Fibroblast of the aortic adventitia (primary cell): ENCODE measurements at places on chromosomes 3 and 15. TPM values are rescaled to one million over a fixed set of nuclear protein-coding genes. Genes with fewer than 3 reads are reported as not detected.

CCDC174 gene
- total RNA-seq: 11.5 and 40.5 TPM in 2 replicates

PRTG gene
- total RNA-seq: 0.45 and 2.3 TPM in 2 replicates

IL12A gene
- total RNA-seq: 1.1 and 1.2 TPM in 2 replicates

CLRN1 gene
- total RNA-seq: not detected in 2 replicates

SACM1L gene
- total RNA-seq: 18.5 and 30.7 TPM in 2 replicates

PML gene
- 29.3 and 31.9 TPM in 2 replicates for total RNA-seq

LRRK1 gene
- 18.0 and 26.4 TPM in 2 replicates for total RNA-seq

SERINC4 gene
- 0.18 TPM in 1 of 2 replicates, not detected in the other for total RNA-seq

CCR8 gene
- total RNA-seq: not detected in 2 replicates

ITIH4 gene
- 0.36 TPM in 1 of 2 replicates, not detected in the other for total RNA-seq

DNA sequence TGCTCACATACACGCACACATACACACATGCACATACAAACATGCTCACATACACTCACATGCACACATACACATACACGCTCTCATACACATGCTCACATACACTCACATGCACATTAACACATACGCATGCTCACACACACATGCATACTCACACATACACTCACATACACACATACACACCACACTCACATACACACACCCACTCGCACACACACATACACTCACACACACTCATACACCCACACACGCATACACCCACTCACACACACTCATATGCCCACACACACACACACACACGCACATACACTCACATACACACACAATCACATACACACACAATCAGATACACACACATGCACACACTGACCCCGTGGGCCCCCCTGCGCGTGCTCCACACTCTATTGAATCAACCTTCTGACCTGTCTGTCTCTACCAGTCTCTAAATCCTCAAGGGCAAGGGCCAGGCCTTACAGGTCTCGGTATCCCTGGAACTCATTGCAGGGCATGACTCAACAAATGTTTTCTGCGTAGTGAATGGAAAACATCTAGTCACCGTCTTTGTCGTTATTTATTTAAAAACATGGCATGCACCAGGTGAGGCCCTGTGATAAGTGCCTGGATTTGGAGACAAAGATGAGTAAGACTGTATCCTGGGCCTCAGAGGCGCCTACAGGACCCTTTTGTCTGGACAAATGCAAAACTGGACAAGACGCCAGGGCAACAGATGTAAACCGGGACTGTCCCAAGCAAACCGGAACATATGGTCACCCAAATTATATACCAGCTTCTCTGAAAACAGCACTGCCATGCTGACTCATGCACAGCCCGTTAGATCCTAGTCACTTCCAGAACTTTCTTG is 41.8 kb downstream of the GRK7 start:
- DNase-seq: no peak

- DNase-seq: no peak
These were observed 32.4 kb upstream of the ANPEP start for GRCh38 chr15:89847101-89847500.

GRCh38 chr15:74628949-74629348 is 13.3 kb downstream of the CLK3 start:
- no peak for DNase-seq

GRCh38 chr15:52731732-52732470 is 52.7 kb upstream of the ATOSA start:
- no peak for DNase-seq

GRCh38 chr15:30008156-30008555 is 74.6 kb upstream of the GOLGA8J start:
- no peak for DNase-seq

GRCh38 chr3:139238281-139239030 is 105.4 kb upstream of the MRPS22 start:
- no peak for DNase-seq

- no peak for DNase-seq
These were observed 25.8 kb downstream of the GABRA5 start for GRCh38 chr15:26892678-26893077.

DNA sequence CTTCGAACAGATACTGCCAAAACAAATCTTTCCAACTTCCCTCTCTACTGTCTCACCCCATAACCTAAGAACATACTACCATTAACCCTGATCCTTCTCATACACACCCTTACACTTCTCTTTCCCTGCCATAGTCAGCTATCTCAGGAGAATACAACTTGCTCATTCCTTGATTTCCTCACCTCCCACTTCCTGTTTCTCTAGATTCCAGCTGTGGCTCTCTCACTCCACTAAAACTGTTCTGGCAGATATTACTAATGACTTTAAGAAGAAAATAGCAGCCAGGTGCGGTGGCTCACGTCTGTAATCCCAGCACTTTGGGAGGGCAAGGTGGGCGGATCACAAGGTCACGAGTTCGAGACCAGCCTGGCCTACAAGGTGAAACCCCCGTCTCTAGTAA is 4.6 kb downstream of the LSG1 start:
- DNase-seq: no peak

DNA sequence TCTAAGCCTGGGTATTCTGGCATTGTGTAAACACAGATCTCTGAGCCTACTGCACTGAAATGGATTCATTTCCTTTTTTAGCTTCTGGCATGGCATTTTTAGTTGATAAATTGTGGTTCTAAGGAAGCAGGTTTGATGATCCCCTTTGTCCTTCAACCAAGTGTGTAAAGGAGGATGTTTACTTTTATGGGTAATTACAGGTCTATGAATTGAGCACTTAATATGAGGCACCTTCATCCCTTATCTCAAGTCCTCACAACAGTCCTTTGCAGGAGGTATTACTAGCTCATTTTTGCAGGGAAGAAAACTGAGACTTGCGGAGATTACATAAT is 30.8 kb upstream of the ZBTB38 start:
- DNase-seq: no peak

DNA sequence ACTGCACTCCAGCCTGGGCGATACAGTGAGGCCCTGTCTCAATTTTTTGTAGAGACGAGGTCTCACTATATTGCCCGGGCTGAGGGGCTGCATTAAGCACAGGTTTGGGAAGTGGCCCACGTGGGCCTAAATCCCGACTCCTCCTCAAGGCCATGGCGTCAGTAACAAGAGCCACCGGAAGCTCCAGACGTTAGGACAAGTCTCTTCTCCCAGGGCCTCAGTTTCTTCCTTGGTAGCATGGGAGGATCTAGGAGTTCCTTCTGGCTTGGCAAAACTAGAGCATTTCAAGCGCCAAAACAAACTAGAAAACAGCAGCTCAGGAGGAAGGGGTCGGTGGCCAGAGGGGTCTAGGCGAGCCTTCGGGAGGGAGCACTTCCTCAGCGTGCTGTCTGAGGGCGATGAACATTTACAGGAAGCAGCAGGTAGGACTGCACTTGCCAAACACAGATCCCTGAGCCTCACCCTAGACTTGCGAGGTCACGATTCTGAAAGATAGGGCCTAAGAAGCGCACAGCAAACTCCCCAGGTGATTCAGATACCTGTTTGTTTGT is 536 bp downstream of the SNAPC5 start:
- DNase-seq: no peak

- no peak for DNase-seq
These were observed 6.4 kb downstream of the CFAP20DC start for GRCh38 chr3:59043391-59043790.

DNA sequence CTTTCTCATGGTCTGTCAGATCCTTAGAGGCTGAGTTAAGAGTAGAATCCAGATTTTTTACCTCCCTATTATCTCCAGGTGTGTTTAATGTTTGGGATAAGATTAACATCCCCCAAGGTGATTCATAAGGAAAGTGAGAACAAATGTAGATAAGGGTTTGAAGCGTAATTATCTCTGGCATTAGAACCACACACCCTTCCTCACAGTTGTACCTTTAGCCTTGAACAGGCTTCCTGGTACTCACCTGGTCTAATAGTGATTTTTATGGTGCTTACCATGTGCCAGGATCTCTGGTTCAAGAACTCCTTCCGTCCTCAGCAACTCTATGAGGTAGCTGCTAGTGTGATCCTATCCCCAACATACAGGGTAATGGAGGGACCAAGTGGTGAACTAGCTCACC is 27.7 kb downstream of the SEMA6D start:
- DNase-seq: no peak

GRCh38 chr15:94238539-94239118 is 7.3 kb downstream of the MCTP2 start:
- no peak for DNase-seq

DNA sequence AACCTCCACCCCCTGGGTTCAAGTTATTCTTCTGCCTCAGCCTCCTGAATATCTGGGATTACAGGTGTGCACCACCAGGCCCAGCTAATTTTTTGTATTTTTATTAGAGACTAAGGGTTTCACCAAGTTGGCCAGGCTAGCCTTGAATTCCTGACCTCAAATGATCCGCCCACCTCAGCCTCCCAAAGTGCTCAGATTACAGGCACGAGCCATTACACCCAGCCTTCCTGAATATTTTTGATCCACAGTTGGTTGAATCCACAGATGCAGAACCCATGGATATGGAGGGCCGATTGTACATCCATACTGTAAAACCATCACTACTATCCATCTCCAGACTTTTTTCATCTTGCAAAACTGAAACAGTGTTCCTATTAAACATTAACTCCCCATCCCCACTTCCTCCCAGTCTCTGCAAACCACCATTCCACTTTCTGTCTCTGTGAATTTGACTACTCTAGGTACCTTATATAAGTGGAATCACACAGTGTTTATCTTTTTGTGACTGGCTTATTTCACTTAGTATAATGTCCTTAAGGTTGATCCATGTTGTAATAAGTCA is 8.2 kb upstream of the TMEM62 start:
- DNase-seq: no peak

DNA sequence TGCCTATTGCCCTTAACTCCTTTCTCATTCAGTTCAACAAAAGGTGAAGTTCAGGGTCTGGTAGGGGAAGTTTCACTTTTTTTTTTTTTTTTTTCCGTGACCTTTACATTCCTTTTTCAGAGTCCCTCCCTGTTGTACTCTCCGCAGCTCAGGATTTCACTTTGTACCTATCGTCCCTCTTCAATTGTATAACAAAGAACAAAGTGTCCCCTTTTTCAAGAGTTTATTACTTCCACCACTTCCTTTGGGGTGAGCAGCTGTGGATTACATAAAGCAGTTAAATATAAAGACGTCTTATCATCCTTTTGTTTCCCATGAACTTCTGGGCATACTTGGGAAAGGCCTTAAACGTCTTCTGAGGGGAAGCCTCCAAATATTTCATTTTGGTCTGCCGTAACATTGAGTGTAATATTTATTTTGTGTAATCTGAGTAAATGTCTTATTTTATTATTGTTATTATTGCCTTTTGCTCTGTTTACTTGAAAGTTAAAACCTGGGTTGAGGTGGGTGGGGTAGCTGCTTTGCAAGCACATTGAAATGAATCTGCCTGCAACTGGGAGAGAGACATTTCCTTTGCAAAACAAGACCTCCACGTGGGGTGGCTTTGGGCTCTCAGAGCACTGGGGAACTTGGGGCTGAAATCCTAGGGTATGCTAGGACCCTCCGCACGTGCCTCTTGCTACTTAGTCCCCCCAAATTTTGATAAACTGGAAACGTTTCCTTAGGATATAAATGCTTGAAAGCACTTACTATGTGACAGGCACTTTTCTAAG is 169.4 kb downstream of the MCTP2 start:
- no peak for DNase-seq

DNA sequence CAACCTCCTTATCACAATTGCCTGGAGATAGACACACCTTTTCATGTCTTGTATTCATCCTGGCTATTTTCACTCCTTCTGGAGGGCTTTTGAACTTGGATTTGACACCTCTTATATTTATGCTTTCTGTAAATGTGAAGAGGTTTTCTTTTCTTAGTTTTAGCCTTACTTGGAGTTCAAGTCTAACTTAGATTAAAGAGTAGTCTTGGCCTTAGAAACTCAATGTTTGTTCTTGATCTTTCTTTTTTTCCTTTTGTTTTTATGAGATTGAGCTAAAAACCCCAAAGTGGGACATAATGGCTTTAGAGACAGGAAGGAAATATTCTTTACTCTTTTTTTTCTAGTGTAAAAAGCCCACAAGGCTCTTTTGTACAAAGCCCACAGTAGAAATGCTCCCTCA is 1054.9 kb downstream of the ROBO1 start:
- DNase-seq: no peak

- peak; percentile 67 for DNase-seq
These were observed 72.5 kb downstream of the OPA1 start for GRCh38 chr3:193665370-193665989.

- DNase-seq: peak; percentile 68
These were observed 691.6 kb downstream of the ZNF385D start for GRCh38 chr3:21059404-21059803.

- DNase-seq: no peak
These were observed 79.5 kb upstream of the PXYLP1 start for GRCh38 chr3:141152130-141152529.

- DNase-seq: no peak
These were observed 128.3 kb downstream of the ALCAM start for GRCh38 chr3:105495021-105495420.

DNA sequence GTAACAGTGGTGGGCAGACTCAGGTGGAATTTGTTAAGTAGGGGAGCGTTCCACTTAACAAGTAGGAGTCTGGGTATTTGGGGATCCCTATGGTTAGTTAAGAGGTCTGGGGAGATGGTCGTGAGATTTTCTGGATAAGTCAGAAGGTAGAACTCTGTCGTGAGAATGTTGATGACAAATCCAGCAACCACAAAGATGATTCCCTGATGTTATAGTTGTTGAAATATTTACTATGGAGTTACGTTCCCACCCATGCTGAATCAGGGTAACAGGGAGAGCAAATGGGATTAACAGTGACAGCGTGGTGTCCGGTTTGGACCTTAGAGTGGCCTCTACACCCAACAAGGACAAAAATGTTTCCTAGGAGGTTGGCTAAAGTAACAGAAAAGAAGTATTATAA is 110.8 kb downstream of the MFSD1 start:
- DNase-seq: no peak

- no peak for DNase-seq
These were observed 48.0 kb downstream of the SMAD6 start for GRCh38 chr15:66749841-66750575.

DNA sequence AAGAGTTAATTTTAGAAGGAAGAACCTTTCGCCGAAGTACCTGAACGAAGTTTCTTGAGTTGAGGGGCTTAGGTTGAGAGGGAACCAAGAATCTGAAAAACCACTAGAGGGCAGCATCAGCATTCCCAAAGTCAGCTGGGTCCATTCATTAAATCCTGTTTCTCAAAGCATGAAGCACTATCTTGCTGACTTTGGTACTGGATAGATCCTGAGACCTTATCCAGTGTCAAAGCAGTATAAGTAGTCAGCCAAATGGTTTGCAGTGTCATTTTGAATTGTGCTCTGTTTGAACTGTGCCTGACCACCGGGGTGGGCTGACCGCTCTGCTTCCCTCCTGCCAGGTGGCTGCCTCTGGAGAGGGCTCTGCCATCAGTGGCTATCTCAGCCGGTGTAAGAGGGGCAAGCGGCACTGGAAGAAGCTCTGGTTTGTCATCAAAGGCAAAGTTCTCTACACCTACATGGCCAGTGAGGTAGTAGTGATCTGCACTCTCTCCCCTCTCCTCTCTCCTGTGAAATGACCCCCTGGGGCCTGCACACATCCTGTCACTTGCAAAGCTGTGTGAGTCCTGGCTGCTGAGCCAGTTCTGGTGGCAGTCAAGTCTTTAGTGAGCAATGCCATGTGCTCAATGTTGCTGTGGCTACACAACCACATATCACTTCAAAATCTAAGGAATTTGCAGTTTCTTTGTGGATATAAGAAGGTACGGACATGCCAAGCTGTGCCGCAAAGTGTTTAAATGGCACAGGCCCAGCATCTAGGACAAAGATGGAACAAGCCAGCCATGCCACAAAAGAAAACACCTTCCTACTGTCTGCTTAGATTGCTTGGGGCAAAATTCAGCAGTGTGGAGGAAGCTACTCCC is 21.4 kb upstream of the NR2C2 start:
- peak; percentile 80 for DNase-seq

- DNase-seq: no peak
These were observed 40.1 kb downstream of the CBLB start for GRCh38 chr3:105828703-105829102.

- peak; percentile 74 for DNase-seq
These were observed 399 bp downstream of the MYO9A start for GRCh38 chr15:72117486-72118016.
